Stimulated activated naive CD4-positive, alpha-beta T cell treated with Interleukin-2 at 50 U/mL for 16 hours (primary cell): ENCODE measurements at places on chromosomes 5 and 9.

GRCh38 chr9:96141666-96142065 is 160.3 kb downstream of the HSD17B3 start:
- DNase-seq = no peak

GRCh38 chr5:178762960-178763359 is 32.5 kb upstream of the ZNF354A start:
- DNase-seq = no peak

- no peak for DNase-seq
Observed at GRCh38 chr5:155631116-155631515, 617.6 kb downstream of the KIF4B start.

DNA sequence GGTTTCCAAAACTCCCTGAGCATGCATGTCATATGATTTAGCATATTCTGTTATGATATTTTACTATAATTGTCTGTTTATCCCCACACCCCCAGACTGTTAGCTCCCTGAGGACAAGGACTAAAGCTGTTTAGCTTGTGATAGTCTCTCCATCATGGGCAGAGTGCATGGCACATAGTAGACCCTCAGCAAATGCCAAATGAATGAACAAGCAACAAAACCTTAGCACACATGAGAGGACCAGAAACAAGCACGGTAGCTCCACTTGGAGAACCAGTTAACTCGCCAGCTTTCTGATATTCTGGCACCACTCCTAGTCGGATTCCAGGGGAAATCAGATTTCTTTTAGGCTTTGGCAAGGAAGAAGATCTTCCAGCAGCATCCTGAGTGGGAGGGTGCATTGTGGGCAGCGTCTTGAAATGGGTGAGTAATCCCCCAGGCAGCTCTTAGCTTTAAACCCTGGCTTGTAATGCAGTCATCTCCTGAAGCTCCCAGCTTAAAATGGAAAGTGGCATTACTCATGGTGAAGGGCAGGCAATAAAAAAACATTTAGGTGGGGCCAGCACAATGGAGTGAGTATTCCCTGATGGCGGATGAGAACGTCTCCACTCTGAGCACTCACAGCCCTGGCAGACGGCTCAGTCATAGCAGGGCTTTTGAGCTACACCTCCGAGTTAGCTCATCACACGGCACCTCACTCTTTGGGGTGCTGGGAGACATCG is 41.1 kb downstream of the FGF1 start:
- DNase-seq = no peak

GRCh38 chr5:84825606-84826005 is 440.9 kb upstream of the EDIL3 start:
- DNase-seq = no peak

DNA sequence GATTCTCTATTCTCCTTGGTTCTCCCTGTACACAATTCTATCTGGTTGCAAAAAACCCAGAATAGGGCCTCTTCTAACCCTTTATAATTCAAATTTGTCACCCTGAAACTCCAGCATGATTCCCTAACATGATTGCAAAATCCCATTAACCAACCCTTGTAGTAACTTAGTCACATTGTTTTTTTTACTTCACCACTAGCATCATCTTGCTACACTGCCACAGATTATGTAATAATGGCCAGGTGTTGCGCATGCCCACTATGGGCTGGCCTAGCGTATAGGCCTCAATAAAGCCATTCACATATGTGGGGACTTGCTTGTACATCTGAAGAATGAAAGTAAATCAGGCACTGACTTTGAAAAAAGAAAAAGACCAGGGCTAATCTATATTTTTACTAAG is 25.7 kb downstream of the FAM170A start:
- DNase-seq = no peak

DNA sequence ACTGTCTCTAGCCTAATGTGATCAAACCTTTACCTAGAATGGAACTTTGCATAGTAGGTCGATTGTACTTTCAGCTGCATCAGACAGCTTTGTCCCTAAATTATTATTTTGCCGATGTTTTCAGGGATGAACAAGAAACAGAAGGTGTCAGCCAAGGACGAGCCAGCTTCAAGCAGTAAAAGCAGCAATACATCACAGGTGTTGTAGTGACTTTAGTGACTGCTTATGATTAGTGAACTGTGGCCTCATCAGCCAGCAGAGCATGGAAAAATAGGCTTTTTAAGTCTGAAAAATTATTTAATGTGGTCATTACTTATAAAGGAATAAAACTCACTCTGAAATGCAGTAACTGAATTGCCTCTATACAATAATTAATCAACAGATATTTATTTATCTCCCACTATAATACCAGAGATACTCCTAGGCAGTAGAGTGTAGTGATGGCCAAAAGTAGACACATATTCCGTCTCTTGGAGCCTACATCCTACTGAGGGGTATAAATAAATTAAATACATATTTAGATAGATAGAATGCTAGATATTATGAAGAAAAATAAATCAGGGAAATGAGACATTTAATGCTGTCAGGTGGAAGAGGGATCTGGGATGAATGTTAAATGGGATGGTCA is 166.3 kb downstream of the PARP8 start:
- no peak for DNase-seq

GRCh38 chr9:96553070-96553469 is 66.6 kb downstream of the CDC14B start:
- no peak for DNase-seq

GRCh38 chr9:126854734-126855133 is 5.7 kb upstream of the ZBTB34 start:
- DNase-seq = no peak

DNA sequence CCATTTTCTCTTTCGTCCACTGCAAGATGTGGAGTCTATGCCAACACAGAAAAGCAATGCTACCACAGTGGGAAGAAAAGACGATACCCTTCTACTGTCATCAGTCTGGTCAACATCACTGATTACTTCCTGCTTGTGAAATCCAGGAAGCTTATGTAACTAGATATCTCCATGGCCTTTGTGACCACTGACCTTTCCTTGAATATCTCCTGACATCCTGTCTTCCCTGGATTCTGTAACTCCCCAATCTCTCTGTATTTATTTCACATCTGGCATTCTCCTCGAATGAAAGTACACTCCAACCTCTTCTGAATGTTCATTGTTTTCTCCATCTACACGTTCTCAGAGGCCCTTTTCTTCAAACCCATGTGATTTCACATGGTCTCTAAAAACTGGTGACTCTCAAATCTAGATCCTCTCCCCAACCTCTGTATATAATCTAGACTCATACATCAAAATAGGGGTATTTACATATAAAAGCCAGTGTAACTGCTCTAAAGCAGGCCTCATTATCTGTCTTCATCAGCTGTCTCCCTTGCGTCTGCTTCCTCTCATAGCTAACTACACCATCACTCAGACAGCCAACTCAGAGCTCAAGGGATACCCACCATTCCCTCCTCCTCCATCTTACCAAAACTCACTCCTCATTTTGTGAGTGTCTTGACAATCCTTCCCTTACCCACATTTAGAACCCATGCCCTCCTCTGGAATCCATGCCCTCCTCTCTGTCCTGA is 156.8 kb downstream of the SEMA5A start:
- DNase-seq = no peak

DNA sequence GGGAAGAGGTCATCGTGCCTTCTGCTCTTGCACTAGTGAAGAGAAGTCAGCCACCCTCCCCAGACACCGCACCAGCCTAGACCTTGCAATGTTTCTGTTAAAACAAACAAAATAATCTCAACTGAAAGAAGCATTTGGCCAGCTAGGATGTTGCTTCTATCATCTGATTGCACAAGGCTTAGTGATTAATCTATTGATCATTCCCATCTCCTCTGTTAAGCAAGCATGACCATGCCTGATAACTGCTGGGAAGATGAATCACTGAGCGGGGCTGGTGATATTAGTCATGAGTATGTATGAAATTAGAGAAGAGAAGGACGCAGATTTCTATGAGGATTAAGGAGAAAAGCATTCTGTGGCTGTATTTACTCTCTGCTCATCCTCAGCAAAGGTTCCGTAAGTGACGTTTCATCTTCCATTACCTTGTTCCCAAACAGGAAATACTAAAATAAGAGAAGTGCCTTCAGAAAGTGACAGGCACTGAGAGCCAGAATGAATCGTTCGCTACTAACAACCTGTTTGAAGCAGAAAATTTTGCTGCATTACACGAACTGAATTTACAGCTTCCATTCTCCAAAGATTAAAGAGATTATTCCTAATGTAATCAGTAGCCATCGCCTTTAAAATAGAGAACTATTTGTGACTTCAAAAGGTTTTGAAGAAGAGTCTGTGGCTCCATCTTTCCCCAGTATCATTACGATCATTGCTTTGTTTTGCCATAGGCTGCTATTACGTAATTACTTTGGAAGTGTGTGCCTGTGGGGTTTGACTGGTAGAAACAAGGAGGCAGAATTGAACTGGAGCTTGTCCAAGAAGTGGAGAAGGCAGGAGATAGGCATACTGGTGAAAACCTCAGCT is 219.1 kb downstream of the MED10 start:
- no peak for DNase-seq

GRCh38 chr5:172869691-172870090 is 35.6 kb downstream of the ERGIC1 start:
- DNase-seq = no peak

DNA sequence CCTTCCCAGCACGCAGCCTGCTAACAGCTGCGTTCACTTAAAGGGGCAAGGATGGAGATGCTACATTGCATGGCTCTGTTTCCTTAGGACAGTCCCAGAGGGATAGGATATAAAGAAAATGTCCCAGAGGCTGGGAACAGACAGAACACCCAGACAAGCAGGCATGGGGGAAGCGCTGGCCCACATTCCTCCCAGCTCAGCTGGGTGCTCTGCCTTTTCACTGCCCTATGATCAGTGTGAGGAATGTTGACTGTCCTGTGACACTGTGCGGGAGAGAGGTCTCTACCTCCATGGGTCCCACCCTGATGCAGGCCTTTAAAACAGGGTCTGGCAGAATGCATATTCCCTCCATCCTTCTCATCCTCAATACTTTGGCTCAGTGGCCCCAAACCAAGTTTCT is 459.4 kb upstream of the DMAC1 start:
- no peak for DNase-seq

- no peak for DNase-seq
Observed at GRCh38 chr9:86557063-86557766, 203.0 kb upstream of the TUT7 start.

DNA sequence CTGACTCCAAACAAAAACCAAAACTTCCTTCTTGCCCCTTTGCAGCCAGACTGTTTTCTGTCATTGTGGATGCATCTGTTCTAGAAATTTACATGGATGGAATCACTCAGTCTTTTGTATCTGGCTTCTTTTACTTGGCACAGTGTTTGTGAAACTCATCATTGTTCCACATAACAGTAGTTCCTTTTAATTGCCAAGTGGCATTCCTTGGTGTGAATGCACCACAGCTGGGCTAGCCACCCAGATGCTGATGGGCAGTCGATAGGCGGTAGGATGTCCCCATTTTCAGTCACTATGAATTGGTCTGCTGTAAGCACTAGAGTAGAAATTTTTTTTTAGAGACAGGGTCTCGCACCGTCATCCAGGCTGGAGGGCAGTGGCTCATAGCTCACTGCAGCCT is 6.3 kb upstream of the CLPTM1L start:
- no peak for DNase-seq

DNA sequence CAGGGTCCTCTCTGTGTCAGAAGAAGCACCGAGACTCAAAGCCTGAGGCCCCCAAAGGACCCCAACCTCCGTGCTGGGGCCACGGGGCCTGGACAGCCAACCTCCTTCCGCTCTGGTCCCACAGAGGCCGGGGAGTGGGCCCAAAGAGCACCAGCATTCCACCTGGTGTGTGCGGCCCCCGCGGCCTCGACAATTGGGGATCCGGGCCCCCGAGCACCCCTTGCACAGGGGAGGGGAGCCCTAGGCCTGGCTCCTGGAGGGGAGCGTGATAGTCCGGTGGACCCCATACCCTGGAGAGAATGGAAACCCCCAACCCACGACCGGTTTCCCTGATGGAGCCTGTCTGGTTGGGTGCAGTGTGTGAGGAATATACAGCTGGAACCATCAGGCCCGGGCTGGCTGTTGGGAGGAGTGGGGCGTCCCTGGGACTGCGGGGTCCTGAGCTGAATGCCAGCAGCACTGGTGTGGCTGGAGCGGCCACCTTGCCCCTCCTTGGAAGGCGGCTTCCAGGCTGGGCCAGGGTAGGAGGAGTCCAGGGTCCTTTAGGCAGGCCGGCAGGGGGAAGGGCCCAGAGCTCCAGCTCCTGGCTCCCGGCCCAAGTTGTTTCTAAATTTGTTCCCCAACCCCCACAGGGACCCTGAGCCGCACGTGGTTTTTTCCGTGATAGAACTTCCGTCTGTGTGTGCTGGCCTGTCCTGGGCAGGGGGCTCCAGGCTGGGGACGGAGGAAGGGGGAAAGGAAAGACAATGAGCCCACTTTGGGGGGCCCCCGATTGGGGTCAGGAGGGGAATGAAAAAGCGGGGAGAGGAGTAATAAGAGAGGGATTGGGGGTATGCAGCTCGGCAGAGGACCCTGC is 825 bp upstream of the TOR4A start:
- no peak for DNase-seq

DNA sequence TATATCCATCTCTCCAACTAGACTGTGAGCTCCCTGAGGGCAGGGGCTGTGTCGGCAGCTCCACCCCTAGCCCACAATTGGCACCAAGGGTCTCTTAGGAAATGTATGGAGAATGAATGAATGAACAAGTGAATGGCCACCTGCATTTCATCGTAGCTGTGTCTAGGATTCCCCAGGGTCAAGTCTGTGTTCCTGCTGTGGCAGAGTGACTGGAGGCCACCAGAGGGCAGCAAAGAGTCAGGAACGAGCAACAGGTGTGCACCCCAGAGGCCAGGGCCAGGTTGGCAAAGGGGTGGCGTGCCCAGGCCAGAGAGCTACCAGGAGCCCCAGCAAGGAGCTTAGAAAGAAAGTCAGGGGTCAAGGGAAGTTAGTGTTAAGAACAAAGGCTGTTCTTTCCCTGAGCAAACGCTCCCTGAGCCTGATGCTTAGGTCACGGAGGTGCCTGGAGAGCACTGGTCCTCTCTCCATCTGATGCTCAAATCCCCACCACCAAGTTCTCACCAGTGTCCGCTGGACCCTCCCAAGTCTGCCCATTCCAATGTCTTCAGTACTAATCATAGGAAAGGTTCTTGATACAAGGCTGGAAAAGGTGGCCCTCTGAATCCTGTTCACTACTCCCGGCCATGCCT is 160.7 kb downstream of the PAX5 start:
- peak; percentile 58 for DNase-seq

- no peak for DNase-seq
Observed at GRCh38 chr9:131522257-131523085, 8.6 kb downstream of the UCK1 start.

DNA sequence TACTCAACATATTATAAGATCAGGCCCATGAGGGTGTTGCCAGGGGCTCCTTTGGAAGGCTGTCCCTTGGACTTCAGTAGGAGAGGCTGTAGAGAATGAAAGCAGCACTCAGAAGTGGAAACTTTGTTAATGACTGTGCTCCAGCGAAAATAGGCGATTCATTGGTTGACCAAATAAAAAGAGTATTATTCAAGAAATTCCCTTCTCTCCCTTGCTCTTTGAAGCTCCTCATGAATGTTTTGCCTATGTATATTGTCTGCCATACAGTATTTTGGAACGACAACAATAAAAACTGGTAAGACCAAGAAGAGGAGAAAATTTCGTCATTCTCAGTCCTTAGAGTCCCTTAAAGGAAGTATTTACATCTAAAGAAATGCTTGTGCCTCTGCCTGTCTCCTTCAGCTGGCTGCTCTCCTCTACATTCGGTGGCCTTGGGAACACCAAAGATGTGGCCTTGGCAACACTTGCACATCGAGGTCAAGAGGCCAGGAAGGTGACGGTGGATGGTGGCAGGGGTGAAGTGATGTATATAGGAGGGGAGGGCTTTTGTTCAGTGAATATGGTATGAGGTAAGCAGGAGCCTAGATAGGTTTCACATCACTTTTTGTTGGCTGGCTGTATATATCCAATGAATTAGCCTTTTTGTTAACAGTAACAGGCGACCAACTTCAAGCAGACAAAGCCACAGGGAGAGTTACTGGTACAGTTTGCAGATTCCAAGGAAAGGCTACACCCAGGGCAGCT is 95.0 kb upstream of the ACTBL2 start:
- no peak for DNase-seq
